Pons (tissue), 1 donor: ENCODE measurements at places on chromosomes 4 and X.

- DNase-seq = no peak
These were observed 620 bp downstream of the IL9R start for GRCh38 chrX:155998116-155998515.

GRCh38 chr4:140004549-140004895, 149.5 kb downstream of the MAML3 start:
- peak; percentile 52 for DNase-seq

DNA sequence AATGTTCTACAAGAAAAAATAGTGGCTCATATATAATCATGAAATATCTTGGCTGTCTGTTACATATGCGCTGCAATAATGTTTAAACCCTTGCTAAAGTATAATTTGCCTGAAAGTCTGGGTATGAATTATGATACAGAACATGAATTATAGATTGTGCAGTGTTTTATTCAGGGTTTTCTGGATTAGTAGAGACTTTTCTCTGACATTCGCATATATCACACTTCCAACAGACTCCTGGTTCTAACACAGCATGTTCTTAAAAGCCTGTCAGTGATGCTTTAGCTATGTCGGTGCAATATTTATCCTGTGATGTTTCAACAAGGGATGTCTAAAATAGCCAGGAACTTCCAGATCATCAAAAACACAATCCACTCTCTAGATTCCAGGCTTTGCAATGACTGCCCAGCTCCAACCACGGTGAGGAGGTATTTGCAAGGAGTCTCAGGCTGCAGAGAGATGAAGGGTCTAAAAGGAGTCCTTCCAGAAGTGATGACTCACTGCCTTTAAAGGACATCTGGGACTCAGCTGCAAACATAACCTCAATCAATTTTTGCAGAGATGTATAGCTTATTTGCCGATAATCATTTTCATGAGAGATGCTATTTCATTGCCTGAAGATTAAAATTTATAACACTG, 69.4 kb downstream of the RWDD4 start:
- no peak for DNase-seq

GRCh38 chr4:85826060-85826678, 351.2 kb downstream of the ARHGAP24 start:
- peak; percentile 42 for DNase-seq

- DNase-seq = no peak
These were observed 79.6 kb downstream of the DDX53 start for GRCh38 chrX:23079347-23079746.

DNA sequence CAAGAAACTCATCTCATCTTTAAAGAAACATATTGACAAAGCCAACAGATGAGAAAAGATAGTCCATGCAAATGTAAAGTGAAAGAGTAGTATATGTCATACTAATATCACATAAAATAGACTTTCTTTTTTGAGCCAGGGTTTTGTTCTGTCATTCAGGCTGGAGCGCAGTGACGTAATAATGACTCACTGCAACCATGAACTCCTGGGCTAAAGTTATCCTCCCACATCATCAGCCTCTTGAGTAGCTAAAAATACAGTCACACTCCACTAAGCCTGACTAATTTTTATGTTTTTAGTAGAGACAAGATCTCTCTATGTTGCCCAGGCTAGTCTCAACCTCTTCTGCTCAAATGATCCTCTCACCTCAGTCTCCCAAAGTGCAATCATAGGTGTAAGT, 51.8 kb upstream of the TRAM1L1 start:
- DNase-seq = no peak

DNA sequence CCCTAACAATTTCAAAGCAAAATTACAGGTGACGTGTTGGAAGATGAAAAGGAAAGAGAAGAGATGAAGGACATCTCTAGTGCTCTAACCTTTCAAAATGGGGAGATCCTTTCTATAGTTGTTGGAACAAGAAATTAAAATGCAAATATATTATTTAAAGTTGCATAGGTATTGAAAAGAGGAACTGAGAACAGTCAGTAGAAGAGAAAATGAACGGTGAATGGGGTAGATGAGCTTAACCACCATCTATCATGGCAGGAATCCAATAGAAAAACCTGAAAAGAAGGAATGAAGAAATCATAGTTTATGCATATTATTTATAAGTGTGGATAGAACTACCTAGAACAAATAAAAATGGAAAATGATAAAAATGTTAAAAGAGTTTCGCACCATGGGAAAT, 42.0 kb downstream of the ANXA5 start:
- DNase-seq = no peak

DNA sequence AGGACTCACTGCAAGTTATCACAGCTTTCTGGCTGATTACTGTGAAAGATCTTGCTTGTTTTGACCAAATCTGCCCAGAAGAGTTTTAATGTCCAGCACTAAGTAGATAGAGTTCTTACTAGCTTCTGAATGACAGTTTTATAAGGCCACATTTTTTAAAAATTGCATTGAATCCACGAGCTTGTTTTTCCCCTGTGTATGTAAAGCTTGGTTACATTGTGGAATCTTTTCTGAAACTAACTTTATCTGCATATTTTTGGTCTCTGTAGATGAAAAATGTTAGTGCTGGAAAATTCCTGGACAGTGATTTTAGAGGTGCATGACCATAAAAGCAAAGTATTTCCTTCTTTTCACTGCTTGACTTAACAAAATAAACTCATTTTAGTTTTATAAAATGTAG, 650.3 kb upstream of the FAM241A start:
- DNase-seq = no peak

- no peak for DNase-seq
These were observed 48.2 kb upstream of the HPSE start for GRCh38 chr4:83382850-83383249.

- no peak for DNase-seq
These were observed 182.9 kb downstream of the ZIC3 start for GRCh38 chrX:137748827-137749226.

- no peak for DNase-seq
These were observed 313.0 kb upstream of the GRID2 start for GRCh38 chr4:91990726-91991125.

DNA sequence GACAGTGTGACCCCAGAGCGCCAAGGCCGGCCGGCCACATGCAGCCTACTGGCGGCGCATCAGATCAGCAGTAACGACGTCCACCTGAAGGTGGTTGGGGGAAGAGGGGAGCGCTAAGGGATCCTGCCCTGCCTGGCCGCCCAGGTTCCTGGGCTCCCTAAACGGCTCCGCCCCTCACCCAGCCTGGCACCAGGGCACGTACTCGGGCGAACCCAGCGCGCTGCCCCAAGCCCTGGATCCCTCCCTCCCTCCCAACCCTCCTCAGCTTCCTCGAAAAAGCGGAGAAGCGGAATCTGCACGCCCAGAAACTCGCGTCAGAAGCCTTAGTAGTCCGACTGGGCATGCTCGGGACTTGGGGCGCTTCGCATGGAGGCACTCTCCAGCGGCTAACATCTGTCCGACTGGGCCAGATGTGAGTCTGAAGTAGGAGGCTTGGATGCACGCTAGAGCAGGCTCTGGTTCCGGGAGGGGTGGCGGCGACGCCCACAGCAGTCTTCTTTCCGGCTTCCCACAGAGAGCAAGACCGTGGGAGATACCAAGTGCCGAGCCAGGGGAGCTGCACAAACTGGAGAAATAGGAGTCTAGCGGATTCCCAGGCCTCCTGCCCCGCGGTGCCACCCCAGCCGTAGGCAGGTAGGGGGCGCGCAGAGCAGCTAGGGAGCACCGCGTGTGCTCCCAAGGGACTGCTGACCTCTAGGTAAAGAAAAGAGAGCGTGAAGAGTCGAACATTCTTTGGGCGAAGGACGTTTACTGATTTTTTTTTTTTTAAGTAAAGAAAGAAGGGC, 114.3 kb upstream of the TEX13C start:
- DNase-seq = peak; percentile 16

DNA sequence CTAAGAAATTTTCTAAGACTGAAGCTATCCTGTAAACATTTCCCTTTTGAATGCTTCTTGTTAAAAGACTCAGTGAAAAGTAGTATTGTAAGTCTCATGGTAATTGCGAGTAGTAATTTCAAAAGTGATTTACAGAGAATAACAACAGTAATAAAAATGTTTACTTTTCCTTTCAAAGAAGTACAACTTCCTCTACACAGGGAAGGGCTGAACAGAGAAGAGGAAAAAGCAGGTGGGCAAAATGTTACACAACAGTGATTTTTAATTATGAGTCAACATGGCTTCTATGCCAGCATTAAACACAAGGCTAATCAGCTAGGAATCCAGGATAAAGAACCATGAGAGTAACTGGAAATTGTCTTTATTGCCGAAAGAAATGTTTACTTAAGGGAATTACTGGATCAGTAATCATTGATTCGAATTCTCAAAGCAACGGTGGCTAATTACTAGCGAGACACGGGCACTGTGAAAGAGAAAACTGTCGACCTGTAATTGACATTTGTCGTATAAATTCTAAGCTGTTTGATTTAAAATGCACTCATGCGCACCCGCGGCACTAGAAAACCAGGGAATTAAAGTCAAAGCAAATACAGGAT, 15.4 kb downstream of the UTP3 start:
- DNase-seq = peak; percentile 66
